ENCODE measurements at places on chromosomes 16 and 17.
A peak's percentile ranks its signal among the peaks of the same experiment; 100 is the strongest.

- DNase-seq, result no peak
These were observed 45.4 kb downstream of the NFATC3 start for GRCh38 chr16:68130520-68130919.

DNA sequence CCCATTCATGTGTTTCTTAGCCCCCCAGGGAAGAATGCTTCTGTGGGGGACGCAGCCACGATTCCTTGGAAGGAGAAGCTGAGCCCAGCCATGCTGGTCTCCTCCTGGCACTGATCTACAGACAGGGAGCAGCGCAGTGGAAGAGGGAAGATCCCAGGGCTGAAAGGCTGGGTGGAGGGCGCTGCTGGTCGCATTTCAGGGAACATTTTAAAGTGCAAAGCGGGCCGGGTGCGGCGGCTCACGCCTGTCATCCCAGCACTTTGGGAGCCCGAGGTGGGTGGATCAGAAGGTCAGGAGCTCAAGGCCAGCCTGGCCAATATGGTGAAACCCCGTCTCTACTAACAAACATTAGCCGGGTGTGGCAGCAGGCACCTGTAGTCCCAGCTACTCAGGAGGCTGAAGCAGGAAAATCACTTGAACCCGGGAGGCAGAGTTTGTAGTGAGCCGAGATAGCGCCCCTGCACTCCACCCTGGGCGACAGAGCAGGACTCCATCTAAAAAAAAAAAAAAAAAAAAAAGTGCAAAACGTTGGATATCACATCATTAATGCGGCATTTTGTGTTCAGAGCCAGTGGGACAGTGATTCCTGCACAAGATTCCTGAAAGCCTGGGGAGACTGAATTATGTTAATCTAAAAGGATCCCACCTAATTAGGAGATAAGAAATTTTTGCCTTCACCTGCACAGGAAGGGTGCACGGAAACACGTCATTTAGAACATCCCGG lies 558 bp upstream of the CHMP6 start:
- no peak for DNase-seq

- DNase-seq, result no peak
These were observed 42.1 kb downstream of the SRCIN1 start for GRCh38 chr17:38563362-38564253.

DNA sequence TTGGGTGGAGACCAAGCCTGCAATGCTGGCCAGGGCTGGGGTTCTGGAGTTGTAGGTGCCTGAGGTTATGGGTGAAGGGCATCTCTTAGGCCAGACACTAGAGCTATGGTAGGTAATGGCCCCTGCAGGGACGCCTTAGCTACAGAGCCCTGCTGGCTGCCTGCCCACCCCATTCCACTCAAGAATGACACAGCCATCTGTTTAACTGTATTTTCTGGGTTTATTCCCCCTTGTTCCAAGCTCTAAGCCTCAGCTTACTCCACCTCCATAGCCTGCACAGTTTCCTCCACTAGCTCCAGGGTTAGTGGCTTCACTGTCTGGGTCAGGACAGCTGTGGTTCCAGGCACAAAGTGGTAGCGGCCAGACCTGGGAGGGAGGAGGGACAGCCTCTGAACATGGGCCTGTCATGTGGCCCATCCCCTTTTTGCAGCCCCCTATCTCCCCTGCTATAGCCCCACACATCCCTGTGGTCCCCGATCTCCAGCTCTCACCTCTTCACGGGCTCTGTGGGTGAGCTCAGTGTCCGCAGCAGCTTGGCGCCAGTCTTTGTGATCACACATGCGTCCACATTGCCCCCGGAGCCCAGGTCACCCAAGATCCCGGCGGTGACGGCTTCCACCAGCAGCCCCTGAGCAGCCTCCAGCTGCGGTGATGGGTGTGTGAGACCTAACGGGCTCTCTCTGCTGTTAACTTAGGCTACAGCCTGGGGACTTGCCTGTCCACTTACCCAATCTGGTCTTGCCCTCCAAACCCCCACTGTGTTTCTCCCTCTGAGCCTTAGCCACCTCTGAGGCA lies 2.1 kb downstream of the PSMB10 start:
- no peak for DNase-seq

DNA sequence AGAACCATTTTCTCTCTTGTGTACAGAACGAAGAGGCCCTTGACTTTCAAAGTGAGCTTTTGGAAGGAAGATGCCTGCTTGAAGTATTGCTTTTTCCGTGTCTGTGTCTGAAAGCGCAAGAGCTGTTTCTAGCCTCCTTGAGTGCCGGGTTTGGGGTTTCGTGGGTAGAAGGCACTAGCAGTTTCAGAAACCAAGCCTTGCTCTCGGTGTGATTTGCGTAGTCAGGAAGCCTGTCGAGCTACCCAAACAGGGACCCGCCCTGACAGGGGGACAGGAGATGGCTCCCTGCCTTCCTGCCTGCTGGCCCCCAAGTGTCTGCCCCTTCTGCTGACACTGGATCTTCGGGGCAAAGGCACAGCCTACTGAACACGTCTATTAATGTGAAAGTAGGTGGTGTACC lies 322.0 kb downstream of the MAF start:
- DNase-seq, result no peak

- DNase-seq, result no peak
These were observed at the start of gene ARHGDIG for GRCh38 chr16:280552-280951. Gene ARHGDIG (plus strand): TSS chr16:280591. CDS start chr16:280681, 90 bp downstream.

- peak; percentile 86 for DNase-seq
These were observed at the start of gene CDK5R1 for GRCh38 chr17:32486701-32487472. Gene CDK5R1 (plus strand): TSS chr17:32486993. CDS start chr17:32487621, 628 bp downstream.

DNA sequence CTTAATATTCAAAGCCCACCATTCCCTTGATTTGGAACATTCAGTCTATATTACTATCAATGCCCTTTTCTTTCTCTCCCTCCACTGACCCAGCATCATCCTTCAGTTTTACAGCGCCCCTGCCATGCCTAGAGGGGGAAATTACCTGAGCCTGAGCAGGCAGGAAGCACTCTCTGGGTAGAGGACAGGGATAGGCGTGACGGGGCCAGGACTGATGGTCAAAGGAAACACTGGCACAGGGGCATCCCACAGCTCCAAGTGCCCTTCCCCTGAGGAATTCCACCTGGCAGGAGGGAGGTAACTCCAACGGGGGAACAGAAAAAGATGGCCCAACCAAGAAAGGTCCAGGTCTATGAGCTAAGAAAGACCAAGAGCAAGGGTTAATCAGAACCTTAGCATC lies 10.0 kb downstream of the CTC1 start:
- no peak for DNase-seq

- DNase-seq, result no peak
These were observed 22.5 kb upstream of the CHMP6 start for GRCh38 chr17:80969030-80969673.

GRCh38 chr17:76517638-76518038 lies 16.4 kb upstream of the RHBDF2 start:
- no peak for DNase-seq

DNA sequence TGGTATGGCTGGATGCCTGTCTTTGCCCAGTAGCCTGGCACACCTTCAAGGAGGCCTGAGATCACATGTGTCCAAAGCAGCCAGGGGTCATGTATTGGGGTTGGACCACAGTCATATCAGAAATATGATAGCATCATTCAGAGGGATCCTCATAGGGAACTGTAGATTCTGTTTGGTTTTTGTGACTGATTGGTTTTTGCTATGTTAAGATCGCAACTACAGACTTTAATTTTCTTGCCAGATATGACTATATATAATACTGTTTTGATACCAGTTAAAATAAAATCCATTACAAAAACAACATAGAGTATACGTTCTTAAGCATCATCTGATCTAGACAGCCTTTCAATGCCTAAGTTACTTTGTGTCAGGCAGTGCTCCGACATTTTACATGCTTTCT lies 11.8 kb upstream of the SMPD3 start:
- DNase-seq, result no peak

DNA sequence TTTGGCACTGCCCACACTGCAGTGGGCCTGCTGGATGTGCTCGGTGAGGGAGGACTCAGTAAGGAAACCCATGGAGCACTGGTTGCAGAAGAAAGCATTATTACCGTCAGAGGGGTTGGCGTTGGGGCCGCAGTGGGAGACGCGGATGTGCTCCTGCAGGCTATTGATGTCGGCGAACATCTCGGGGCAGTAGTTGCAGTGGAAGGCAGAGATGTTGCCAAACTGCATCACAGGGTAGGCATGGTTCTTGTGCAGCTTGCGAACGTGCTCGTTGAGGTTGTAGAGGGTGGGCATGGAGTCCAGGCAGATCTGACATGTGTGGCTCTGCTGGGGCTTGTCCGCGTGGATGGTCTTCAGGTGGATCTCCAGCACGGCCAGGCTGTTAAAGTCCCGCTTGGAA lies 218.4 kb downstream of the ZNF423 start:
- DNase-seq, result no peak

Data from COR-L47 (cell line).